ENCODE measurements at places on chromosomes 1 and 21.

DNA sequence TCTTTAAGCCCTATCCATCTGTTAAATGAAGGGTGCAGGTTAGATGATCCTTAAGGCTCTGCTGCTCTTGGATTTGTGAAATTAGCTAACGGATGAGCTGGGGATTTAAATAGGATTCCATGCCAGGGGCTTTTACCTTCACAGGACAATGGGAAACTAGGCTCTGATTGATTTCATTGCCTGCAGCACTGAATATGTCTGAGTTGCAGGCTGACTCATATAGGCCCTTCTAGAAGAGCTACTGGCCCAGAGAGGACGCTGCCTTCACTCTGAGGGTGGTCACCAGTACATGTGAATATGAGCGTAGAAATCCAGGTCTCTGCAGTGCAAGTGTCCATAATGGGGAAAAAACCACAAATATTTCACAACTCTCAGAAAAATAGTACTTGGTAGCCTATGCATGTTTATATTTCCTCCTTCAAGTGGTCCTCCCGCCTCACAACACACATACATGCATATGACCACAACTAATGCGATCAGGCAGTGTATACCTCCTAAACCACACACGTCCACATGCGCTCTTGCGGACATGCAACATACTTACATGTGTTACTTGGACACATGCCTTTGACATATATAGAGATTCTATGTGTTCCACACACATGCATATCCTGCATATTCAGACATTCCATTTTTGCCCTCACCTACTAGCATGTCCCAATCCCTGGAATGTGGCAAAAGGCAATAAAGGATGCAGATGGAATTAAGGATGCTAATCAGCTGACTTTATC, 233.8 kb upstream of the JUN start:
- DNase-seq = no peak

DNA sequence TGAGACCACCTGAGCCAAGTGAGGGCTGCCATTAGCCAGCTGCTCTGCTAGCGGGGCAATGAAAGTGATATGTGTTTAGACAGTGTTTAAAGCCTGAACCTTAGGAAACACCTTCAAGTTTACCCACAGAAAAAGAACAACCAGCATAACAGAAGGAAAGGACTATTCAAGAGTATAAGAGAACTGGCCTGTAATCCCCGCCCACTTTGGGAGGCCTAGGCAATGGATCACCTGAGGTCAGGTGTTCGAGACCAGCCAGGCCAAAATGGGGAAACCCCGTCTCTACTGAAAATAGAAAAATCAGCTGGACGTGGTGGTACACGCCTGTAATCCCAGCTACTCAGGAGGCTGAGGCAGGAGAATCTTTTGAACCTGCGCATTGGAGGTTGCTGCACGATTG, 149.4 kb downstream of the PCP4 start:
- no peak for DNase-seq

- no peak for DNase-seq
These were observed 17.1 kb upstream of the NTNG1 start for GRCh38 chr1:107123741-107124140.

DNA sequence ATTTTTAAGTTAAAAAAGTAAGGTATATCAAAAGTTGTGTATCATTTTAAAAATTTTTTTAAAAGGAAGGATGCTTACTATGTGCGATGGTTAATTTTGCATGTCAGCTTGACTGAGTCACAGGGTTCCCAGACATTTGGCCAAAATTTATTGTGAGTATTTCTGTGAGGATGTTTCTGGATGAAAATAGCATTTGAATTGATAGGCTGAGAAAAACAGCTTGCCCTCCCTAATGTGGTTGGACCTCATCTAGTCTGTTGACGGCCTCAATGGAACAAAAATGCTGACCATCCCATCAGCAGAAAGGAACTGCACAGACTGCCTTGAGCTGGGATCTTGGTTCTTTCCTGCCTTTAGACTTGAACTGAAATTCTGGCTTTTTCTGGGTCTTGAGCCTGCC, 724.5 kb downstream of the NCAM2 start:
- no peak for DNase-seq

GRCh38 chr1:6270401-6270800, 9.5 kb upstream of the GPR153 start:
- no peak for DNase-seq

- no peak for DNase-seq
These were observed 139.2 kb downstream of the TM2D1 start for GRCh38 chr1:61585714-61586113.

GRCh38 chr1:117534995-117535467, 70.8 kb upstream of the TENT5C start:
- no peak for DNase-seq

- no peak for DNase-seq
These were observed 1.1 kb upstream of the GUCA2B start for GRCh38 chr1:42152119-42152518.

- DNase-seq = no peak
These were observed 214.2 kb downstream of the RERE start for GRCh38 chr1:8603220-8603616.

- no peak for DNase-seq
These were observed 102.8 kb downstream of the ETS2 start for GRCh38 chr21:38908537-38908936.

DNA sequence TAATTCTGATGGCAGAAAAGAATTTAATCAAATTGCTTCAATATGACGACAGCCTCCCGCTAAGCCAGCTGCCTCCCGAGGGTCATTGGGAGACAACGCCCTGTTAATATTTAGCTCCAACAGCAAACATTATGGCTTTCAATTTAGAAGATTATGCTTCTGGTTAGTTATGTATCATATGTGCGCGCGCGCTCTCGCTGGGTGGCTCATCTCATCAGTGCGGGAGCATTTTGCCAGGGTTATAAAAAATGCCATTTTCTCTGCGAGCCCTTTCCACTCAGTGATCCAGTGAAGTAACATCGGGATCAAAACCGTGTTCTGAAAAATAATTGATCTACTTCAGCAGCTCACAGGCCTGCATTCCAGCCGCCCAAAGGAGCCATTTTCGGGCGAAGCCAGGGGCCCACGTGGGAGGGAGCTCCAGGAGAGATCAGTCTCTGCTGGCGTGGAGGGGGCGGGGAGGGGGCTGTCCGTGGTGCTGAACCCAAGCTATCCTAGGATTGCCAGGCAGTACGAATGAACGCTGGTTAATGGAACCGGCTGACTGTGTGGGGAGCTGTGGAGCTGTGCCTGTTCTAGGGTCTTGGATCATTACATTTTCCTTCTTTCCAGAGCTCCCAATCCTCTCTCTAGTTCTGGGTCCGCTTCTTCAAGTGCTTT, 219.1 kb upstream of the ZC3H12A start:
- no peak for DNase-seq

DNA sequence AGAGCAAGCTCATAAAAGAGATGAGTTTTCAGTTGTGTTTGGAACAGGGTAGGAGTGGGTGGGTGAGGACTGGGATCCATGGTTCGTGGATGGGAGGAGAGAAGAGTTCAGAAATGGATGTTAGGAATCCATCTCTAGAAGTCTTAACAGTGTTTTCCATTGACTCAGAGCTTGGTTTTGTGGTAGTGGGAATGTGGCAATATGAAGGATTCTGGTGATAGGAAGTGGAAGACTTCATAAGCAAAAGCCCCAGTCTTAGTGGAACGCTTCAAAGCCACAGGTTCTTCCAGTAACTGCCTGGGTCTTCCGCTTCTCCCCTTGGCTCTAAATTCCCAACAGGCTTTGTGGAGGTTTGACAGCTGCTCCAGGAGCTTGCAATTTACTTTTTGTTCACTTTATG, 167.9 kb downstream of the KCNJ6 start:
- DNase-seq = no peak

DNA sequence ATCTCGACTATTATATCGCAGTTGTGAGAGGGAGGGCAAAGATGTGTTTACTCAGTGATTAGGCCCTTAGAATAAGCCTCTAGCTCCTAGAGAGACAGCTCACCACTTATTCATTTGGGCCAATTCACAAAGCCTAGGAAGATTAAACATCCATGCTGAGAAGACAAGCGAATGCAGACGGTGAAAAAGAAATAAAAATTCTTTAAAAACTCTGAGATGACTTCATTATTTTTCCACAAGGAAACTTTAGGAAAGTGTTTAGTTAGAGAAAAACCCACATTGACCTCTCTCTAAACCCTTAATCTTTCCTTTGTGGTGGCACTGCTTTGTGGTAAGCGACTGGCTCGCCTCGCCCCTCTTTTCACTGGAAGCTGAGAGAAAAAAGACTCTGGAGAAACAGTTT, 146.8 kb upstream of the DMRTA2 start:
- no peak for DNase-seq

DNA sequence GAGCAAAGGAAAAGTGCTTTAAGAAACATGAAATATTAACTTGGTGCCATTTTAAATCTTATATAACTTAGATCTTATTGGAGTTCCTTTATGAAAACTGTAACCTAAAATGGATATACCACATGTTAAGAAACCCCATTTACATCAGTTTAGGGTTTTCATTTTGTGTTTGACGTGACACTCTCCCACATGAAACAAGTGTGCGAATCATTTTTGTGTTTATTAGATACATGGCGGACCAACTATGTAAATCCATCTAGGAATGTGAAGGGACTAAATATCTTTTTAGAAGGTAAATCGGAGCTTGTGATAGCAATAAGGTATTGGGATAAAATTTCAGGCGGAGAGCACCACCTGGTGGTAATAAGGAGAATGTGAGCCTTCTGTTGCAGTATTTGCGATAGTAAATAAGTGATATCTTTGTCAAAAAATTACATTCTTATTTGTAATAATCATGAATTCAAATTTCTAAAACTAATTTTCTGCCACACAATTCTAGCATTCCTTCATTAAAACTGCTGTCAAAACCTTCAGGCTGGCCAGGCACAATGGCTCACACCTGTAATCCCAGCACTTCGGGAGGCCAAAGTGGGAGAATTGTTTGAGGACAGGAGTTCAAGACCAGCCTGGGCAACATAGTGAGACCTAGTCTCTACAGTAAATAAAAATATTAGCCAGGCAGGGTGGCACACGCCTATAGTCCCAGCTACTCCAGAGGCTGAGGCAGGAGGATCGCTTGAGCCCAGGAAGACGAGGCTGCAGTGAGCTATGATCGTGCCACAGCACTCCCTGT, 31.3 kb downstream of the SMAP2 start:
- DNase-seq = no peak

DNA sequence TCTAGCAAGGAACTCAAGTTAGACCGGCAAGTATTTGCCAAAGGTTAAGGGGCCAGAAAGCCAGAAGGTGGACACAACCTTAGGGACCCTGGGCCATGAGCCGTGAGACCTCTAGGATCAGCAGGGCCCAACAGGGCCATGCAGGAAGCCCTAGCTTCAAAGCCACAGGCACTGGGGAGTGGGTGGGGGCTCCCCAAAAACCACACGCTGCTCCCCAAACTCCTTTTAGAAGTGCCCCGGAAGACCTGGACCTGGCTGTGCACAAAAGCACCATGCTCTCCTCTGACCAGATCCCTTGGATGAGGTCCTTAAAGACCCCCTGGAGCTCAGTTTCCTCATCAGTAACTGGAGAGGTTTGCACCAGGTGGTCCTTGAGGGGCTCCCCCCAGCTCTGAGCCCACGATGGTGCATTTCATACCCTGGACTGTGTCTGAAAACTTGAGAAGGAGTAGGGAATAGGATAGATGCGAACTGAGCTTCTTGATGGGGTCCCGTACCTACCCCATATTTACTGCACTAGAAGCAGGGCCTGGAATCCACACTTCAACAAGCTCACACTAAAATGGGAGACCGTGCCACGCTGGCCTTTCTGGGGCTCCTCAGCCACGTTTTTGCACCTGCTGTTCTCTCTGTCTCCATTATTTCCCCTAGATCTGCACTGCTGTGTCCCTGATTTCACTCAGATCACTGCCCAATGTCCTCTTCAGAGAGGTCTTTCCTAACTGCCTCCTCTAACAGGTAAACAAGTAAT, 40.6 kb upstream of the LBR start:
- DNase-seq = no peak

- DNase-seq = no peak
These were observed 13.5 kb downstream of the MOV10 start for GRCh38 chr1:112687785-112688496.

DNA sequence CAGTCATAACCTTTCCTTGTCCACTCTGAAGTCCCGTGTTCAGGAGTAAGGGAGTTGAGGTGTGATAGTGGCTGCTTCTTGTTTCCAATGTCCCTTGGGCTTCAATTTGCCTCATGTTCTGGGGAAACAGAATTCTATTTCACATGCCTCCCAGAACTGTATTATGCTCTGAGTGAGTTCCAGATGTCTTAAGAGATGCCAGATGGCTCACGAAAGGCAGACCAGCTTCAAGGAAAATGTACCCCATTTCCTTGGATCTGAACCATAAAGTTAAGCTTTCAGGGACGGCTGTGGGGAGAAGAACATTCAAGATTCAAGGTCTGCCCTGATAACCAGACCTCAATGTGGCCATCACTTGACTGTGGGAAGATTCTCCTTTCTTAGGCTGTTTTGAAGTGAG, 42.4 kb downstream of the C1orf87 start:
- no peak for DNase-seq

DNA sequence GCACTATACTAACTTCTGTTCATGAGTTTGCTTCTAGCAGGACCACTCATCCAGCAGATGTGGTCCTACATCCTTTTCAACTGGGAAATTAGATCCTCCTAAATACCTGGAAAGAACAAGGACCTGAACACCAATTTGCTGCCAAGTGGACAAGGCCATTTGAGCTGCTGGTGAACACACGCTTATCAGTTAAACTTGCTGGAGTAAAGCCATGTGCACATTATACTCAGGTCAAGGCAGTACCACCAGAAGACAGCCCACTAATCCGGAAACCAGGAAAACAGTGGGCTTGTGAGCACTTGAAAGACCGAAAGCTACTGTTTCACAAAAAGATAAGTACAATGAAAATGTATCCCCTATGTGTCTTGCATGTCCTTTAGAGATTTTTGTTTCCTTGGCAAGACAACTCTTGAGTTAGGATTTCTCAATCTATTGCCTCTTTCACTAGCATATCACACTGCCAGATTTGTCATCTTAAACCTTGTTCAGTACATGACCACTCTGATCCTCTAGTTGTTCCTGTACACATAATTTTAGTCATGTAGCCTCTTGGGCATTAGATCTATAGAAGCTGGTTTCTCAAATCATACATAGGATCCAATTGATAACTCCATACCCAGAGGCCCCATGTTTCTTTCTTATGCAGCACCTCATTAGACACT, 4.5 kb upstream of the REN start:
- DNase-seq = no peak

DNA sequence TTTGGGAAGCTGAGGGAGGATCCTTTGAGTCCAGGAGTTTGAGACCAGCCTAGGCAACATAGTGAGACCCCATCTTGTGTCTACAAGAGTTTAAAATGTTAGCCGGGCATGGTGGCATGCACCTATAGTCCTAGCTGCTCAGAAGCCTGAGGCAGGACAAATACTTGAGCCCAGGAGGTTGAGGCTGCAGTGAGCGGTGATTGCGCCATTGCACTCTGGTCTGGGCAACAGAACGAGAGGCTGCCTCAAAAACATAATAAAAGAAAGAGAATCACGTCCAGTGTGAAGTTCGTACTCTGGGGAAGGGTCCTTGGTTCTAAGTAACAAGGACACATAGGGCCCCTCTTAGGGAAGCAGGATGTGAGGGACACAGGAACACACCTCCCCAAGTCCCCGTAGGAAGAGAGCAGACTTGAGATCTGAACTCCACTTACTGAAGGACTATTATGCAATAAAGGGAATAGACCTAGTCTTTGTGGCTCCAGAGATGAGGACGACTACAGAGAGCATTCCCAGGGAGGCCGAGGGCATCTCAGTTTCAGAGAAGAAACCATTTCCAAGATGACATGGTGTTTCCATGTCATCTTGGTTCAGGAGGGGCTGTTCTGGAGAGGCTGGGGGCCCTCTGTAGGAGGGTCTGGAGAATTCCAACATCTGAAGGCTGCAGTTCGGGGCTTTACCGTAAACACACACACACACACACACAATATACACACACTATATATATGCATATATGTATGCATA, 10.8 kb upstream of the ENO1 start:
- DNase-seq = no peak

GRCh38 chr1:153794624-153795329, 19.6 kb downstream of the SLC27A3 start:
- DNase-seq = no peak

Data from NK-92 treated with Interleukin-12 subunit alpha and Interleukin-12 subunit beta, amount 100 ng/mL, for 24 hours (cell line).